Nucleus accumbens (tissue), 56 donors: ENCODE measurements at places on chromosomes 6 and 20.
A peak's percentile ranks its signal among the peaks of the same experiment; 100 is the strongest.

GRCh38 chr6:36825452-36825851, 13.8 kb downstream of the CPNE5 start:
- no peak for DNase-seq

DNA sequence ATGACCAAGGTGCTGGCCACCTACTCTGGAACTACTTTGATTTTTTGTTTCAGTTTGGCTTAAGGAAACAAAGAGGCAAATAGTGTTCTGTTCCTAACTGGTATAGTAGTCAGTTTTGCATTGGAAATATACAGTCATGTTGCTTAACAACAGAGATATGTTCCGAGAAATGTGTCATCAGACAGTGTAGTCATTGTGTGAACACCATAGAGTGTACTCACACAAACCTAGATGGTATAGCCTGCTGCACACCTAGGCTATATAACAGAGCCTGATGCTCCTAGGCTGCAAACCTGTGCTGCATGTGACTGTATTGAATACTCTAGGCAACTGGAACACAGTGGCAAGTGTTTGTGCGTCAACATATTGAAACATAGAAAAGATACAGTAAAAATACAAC, 80.4 kb downstream of the ARID1B start:
- DNase-seq = no peak

DNA sequence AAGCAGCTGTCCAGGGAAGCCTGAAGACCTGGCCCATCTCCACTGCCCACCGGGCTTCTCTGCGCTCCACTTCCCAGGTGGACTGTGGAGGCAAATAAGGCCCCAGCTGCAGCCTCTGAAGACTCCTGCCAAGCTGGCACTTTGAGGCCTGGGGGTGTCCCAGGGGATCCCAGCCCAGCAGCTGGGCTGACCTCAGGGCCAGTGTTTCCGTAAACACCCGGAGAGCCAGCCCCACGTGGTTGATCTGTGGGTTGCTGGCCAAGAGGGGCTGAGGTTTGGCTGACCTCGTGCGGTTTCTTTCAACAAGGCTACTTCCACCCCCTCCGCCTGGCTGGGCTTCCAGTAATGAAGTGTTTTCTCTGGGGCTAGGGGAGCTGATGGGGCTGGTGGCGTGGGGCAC, 12.4 kb upstream of the CCN5 start:
- peak; percentile 75 for DNase-seq

GRCh38 chr6:143538374-143538773, 26.9 kb upstream of the FUCA2 start:
- DNase-seq = no peak

- no peak for DNase-seq
These were observed 115.2 kb upstream of the NXT1 start for GRCh38 chr20:23235173-23236027.

GRCh38 chr20:41422953-41423352, 56.3 kb upstream of the EMILIN3 start:
- no peak for DNase-seq

GRCh38 chr6:3533981-3534380, 77.1 kb upstream of the SLC22A23 start:
- no peak for DNase-seq

DNA sequence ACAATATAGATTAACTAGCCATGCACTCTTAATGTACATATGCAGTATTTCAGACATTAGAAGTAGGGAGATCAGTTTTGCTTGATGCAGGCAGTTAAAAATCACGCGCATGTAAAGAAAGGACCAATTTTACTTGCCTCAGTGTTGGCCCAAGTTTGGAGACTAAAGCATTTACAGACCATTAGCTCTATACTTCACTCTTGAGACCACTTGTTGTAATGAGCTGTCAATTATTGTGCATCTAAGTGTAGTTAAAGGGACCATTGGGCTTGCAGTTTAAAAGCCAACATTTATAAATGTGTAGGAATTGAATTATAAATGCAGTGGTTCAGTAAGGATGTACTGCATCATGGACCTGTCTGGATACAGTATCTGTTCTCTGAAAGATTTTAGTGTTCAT, 53.7 kb downstream of the PLCB4 start:
- no peak for DNase-seq

DNA sequence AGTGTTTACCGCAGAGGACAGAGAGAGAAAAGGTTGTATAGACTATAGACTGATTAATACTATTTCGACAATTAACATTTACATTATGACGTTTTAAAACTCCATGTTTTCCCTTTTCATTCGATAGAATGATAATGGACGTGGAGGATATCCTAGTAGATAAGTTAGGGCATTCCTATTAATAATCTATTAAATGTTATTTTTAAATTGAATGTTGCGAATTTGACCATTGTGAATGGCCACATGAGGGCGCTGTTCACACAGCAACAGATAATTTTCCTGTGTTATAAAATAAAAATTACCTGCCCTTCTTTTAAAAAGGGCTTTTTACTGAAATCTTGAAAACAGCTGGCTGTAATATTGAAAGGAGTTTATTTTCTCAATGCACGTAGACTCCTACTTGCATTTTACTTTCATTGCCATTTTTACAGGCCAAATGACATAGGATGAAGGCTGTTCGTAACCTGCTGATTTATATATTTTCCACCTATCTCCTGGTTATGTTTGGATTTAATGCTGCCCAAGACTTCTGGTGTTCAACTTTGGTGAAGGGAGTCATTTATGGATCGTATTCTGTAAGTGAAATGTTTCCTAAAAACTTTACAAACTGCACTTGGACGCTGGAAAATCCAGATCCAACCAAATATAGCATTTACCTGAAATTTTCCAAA, 3.3 kb downstream of the ADGRB3 start:
- DNase-seq = no peak

DNA sequence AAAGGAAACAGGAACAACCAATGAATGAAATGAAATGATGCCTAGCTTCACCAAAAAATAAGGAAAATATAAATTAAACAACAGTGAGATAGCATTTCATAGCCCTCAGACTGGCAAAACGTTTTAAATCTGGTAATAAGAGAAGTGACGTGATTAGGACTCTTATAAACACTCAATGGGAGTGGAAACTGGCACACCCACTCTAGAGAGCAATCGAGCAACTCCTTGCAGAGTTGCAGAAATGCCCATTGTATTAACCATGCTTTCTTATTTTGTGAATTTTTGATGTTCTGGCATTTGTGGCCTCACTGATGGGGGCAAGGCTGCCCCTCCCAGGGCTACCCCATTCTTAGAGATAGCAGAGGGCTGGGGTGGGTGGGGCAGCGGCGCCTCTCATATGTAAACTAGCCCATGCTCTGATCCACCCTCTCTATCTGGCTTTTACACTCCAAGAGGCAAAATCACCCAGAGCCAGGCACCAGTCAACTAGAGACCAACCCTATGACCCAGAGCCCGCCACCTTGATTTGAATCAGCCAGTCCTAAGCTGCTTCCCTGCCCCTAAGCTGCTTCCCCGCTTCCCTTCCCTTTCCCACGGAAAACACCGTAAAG, 6.4 kb upstream of the PNPLA1 start:
- no peak for DNase-seq
